ENCODE measurements at places on chromosomes 7 and 10.

- DNase-seq = no peak
These were observed 8.1 kb upstream of the TMEM72 start for GRCh38 chr10:44902941-44903545.

DNA sequence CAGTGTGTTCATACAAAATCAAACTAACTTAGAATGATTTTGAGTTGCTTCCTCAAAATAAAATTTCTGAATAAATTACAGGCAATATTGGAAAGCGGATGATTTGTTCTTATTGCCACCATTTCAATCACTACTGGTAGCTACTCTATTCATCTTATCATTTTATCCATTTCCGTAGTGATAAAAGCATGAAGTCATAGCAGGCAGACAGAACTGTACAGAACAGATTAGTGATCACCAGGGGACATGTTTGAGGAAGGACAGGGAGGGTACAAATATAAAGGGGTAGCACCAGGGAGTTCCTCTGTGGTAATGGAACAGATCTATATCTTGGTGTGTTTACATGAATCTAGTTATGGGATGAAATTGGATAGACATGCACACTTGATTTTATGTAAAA, 138.5 kb downstream of the WNT2 start:
- DNase-seq = no peak

- DNase-seq = no peak
These were observed 43.8 kb downstream of the DPCD start for GRCh38 chr10:101631821-101632475.

DNA sequence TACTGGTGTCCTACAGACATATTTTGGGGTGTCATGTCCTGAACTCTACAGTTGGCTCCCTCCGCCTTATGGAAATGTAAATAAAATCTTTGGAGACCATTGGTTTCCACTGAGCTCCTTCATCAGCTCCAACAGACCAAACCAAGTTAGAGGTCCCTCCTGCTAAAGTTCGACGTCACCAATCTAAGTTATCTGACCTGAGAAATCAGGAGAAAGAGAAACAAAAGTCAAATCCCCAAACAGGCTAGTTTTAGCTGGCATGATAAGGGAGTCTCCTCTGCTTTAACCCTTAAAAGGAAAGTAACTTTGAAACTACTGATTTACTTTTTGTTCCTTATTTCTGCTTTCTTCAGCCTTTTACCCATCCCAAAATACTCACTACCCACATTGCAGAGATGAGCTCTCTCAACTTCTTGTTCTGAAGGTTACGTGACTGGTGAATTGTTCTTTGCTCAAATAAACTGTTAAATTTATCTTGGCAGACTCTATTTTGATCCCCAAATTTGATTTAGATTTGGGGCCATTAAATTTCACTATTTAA, 39.9 kb downstream of the AVL9 start:
- no peak for DNase-seq

GRCh38 chr10:132847416-132847777, 61.5 kb upstream of the NKX6-2 start:
- no peak for DNase-seq

DNA sequence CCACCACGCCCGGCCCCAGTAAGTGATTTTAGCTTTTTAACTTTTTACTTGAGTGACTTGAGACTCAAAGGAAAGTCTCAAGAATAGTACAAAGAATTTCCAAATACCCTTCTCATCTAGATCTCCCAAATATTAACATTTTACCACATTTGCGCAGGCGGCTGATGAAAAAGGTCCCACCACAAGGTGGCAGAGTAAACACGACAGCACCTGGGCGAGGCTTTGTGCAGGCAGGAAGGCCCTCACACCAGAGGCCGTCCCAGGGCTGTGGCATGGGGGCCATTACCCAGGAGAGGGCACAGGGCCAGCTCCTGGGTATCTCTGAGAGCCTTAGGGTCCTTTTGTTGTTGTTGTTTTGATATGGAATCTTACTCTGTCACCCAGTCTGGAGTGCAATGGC, 50.0 kb upstream of the WIPI2 start:
- no peak for DNase-seq

- no peak for DNase-seq
These were observed 26.3 kb upstream of the HMX3 start for GRCh38 chr10:123109466-123109865.

DNA sequence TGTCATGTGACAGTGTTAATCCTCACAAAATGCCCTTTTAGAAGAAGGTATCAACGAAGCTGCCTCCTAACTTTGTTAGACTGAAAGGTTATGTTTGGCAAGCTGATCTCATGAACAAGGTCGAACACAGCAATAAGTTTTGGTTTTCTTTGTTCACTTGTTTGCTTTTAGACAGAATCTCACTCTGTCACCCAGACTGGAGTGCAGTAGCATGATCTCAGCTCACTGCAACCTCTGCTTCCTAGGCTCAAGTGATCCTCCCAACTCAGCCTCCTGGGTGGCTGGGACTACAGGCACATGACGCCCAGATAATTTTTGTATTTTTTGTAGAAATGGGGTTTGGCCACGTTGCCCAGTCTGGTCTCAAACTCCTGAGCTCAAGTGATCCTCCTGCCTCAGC, 1.1 kb downstream of the STRA8 start:
- DNase-seq = no peak

Measured in T1000 (cell line).